T-cell (primary cell): ENCODE measurements at places on chromosomes 13 and 19. TPM values are rescaled to one million over a fixed set of nuclear protein-coding genes. Genes with fewer than 3 reads are reported as not detected.

Gene KCNN1
- not detected for total RNA-seq

Gene CRX
- not detected for total RNA-seq

Gene PLEKHF1
- total RNA-seq, result 42.6 TPM

GRCh38 chr13:47945738-47946137 is 55.3 kb downstream of the SUCLA2 start:
- DNase-seq, result no peak

GRCh38 chr13:30564489-30564888 is 53.2 kb upstream of the USPL1 start:
- no peak for DNase-seq

GRCh38 chr13:72473321-72473720 is 254.1 kb downstream of the MZT1 start:
- no peak for DNase-seq

- DNase-seq, result no peak
These were observed 1757.8 kb downstream of the PCDH9 start for GRCh38 chr13:65472336-65472735.

DNA sequence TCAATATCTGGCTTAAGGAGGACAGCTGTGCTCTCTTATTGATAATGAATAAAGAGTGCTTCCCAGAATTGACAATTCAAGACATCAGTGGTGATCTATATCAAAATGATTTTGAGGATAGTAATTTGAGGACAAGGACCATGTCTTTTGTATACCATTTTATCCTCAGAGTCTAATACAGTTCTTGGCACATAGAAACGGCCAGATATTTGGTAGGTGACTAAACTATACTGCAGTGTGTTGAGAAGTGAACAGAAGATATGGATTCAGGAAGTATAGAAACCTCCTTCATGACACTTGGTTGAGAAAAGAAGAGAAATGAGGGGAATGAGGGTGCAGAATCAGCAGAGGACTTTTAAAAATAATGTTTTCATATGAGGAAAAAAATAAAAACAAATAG is 16.1 kb upstream of the LMO7 start:
- DNase-seq, result no peak

DNA sequence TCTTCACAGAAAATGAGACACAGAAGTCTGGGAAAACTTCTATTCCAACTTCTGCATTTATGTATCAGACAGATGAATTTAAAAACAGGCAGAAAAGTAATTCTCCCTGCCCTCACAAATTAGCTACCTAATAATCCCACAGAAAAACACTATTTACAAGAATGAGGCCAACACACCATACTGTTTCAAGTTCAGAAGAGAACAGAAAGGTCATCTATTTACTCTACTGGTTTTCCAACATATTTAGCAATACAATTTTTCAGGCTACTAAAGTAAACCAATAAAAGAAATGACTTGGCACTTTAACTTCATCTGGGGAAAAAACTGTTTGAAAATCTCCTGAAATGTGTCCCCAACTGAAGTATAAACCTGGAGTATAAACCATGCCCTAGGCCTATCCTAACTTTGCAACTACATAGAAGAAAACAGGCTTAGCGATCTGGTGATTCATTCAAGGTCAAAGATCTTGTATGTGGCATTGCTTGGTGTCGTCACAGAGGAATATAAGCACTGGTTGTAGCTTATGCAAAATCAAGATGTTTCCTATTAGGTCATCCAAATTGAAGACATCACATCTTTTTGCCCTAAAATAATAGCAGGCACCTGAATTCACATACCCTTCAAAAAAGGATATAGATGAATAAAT is 20.1 kb upstream of the EBPL start:
- no peak for DNase-seq

DNA sequence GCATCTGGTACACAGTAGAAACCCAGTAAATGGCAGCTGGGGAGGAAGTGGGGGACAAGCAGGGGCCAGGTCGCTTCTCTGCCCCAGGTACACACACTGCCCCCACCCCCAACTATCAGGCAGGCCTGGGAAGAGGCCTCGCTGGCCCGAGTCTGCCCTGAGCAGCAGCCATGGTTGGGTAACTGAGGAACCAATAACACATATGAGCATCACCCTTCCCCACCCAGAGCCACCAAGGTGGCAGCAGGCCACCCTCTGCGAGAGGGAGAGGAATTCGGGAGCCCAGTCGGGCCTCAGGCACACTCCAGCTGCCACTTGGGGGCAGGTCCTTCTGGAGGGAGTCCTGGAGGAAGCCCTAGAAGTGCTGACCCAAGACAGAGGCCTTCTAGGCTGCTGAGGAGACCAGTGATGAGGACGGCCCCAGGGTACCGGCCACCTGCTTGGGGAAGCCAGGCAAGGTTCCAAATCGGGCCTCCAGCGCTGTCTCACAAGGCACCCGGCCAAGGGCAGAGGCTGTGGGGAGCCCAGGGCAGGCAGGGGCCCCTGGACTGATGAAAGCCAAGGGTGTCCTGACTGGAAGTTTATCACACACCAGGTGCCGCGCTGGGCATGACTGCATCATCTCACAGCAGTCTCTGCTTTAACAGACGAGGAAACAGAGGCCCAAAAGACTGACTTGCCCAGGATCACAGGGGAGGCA is 14.0 kb upstream of the KPTN start:
- DNase-seq, result no peak

DNA sequence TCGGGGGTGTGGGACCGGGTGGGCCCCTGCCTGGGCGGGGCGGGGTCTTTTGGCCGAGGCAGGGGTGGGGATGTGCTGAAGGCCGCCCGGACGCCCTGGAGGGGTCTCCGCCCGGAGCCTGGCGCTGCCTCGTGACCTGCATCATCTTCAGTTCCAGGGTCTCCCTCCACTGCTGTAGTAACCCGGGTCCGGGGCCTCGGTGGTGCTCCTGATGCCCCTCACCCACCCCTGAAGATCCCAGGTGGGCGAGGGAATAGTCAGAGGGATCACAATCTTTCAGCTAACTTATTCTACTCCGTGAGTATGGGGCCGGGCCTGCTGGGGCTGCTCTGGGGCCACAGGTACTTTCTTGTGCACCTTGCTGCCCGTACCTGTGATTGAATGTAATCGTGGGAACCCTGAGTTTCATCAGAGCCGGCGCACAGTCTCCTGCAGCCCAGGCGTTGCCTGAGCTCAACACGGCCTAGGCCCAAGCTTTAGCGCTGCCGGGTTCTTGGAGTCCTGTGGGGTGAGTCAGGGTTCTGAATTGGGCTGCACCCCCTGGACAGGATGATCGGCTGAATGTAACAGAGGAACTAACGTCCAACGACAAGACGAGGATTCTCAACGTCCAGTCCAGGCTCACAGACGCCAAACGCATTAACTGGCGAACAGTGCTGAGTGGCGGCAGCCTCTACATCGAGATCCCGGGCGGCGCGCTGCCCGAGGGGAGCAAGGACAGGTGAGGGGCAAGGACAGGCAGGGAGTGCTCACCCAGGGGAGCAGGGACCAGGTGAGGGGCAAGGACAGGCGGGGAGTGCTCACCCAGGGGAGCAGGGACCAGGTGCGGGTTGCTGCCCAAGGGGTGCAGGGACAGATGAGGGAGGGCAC is 10.5 kb downstream of the PEAK3 start:
- DNase-seq, result no peak

DNA sequence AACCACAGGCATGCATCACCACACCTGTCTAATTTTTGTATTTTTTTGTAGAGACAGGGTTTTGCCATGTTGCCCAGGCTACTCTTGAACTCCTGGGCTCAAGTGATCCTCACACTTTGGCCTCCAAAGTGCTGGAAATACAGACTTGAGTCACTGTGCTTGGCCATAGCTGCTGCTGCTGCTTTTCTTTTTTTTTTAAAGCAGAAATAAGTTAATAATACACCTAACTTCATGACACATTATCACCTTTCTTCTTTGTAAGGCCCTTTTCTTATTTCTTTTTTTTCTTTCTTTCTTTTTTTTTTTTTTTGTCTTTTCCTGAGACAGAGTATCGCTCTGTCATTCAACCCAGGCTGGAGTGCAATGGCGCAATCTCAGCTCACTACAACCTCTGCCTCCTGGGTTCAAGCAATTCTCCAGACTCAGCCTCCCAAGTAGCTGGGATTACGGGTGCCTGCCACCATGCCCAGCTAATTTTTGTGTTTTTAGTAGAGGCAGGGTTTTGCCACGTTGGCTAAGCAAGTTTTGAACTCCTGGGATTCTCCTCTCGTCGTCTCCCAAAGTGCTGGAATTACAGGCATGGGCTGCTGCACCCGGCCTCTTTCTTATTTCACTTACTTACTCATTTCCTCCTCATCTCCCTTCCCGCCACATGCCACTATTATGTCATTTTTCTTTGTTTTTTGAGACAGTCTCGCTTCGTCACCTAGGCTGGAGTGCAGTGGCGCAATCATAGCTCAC is 8.7 kb downstream of the SHKBP1 start:
- DNase-seq, result no peak

DNA sequence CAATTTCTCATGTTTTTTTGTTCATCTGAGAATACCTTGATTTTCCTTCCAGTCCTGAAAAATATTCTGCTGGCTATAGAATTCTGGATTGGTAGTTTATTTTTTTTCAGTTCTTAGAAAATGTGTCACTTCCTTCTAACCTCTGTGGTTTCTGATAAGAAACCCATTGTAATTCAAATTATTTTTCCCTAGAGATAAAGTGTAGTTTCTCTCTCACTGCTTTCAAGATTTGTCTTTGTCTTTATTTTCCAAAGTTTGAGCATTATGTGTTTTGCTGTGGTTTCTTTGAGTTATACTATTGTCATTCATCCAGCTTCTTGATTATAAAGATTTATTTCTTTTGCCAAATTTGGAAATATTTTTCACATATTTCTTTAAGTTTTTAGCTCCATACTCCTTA is 324.0 kb upstream of the SPRY2 start:
- DNase-seq, result no peak

DNA sequence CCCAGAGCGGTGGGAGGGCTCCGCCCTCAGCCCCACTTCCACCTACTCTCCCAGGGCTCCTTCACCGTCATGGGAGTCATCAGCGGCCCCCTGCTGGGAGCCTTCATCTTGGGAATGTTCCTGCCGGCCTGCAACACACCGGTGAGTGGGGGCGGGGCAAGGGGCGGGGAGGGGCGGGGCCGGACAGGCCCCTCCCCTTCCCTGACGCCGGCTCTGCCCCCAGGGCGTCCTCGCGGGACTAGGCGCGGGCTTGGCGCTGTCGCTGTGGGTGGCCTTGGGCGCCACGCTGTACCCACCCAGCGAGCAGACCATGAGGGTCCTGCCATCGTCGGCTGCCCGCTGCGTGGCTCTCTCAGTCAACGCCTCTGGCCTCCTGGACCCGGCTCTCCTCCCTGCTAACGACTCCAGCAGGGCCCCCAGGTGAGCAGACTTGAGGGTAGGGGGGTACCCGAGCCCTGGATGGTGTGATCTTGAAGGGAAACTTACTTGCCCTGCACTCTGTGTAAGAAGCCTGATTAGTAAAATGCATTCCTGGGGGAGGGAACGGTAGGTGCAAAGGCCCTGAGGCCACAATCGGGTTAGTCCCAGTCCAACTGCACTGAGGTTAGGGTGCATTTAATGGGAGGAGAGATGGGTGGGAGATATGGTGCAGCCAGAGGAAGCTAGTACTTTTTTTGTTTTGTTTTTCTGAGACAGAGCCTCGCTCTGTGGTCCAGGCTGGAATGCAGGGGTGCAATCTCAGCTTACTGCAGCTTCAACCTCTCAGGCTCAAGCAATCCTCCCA is 12.1 kb downstream of the SLC5A5 start:
- no peak for DNase-seq

GRCh38 chr13:40379196-40379595 is 287.2 kb downstream of the FOXO1 start:
- no peak for DNase-seq
